ENCODE measurements at places on chromosomes 4 and X.

DNA sequence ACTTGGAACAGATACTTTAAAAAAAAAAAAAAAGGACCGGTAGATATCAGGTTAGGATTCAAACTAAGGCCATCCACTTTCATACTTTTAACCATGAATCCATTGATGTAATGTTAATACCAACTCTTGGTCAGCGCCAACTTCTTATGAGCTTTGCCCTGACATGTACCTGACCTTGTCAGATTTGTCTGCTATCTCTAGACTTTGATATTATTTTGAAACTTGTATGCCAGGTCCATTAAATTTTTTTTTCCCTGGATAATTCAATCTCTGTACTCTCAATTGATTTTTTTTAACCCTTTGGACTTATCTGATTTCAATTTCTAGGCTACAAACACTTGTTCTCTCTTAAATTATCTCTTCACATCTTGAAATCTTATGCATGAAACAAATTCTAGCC lies 27.2 kb upstream of the UGT2B7 start:
- DNase-seq: no peak

GRCh38 chr4:35491093-35491492 lies 753.2 kb downstream of the ARAP2 start:
- no peak for DNase-seq

DNA sequence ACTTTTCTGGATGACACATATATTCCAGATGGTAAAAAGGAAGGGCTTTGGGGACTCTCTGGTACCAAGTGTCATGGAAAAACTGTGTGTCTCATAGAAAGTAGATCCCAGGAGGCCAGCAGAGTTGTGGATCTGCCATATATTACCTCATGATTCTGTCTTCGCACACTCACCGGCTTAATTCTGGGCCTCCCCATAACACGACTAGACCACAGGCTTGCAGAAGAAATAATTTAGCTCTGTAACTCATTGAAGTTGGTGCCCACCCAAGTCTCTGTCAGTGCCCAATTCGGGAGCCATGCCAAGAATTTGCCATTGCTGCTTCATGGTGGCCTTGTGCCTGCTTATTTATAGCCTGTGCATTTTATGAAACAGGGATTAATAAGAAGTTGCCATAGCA lies 104.5 kb downstream of the AR start:
- DNase-seq: no peak

GRCh38 chr4:189081826-189082225 lies 858.8 kb upstream of the FRG1 start:
- DNase-seq: no peak

DNA sequence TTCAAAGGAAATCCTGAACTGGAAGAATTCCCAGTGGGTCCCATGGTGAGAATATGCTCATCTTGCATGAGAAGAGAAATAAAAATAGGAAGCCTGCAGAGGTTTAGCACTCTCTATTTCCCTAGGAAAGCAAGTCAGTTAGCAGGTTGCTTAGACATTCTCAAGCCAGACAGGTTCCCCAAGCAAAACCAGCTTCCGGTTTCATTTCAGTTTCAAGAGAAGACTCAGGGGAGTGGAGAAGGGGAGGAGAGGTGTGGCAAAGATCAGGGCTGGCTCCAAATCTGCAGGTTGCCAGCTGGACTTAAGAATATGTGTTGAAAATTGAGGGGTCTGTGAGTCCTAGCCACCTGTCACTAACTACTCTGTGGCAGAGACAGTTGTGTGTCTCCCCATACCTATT lies 107.5 kb downstream of the CLNK start:
- no peak for DNase-seq

- DNase-seq: no peak
Observed at GRCh38 chr4:123159479-123159878, 237.1 kb upstream of the NUDT6 start.

GRCh38 chr4:87819281-87819919 lies 13.4 kb upstream of the MEPE start:
- no peak for DNase-seq

GRCh38 chr4:11489453-11490083 lies 60.9 kb upstream of the HS3ST1 start:
- peak; percentile 29 for DNase-seq

DNA sequence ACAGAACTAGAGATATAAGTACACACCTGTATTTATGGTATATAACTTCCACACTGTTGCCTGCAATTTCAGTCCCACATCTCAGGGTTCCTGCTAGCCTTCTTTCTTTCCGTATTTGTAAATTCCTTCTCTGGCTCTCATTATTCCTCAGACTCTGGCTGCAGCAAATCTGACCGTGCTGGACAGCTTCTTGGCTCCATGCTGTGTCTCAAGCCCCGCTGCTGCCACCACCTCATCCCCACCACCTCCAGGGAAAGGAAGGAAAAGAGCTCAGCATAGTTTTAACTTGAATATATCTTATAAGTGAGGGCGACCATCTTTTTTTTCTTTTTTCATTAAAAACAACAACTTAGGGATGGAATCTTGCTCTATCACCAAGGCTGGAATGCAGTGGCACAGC lies 155.6 kb upstream of the CXCL13 start:
- no peak for DNase-seq

DNA sequence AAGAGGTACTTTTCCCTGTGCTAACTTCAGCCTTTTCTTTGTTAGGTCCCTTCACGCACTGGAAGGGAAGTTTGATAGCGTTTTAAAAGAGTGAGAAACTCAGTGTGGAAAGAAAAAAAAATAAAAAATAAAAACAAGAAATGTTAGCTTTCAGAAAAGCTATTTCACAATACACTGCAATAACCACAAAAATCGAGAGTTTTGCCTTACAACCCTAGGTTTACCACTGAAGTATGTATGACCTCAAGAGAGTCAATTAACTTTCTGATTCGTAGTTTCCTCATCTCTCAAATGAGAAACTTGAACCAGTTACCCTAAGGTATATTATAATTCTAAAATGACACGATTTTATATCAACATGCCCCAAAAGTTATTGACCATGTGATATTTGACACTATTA lies 93.9 kb upstream of the JADE1 start:
- DNase-seq: no peak

DNA sequence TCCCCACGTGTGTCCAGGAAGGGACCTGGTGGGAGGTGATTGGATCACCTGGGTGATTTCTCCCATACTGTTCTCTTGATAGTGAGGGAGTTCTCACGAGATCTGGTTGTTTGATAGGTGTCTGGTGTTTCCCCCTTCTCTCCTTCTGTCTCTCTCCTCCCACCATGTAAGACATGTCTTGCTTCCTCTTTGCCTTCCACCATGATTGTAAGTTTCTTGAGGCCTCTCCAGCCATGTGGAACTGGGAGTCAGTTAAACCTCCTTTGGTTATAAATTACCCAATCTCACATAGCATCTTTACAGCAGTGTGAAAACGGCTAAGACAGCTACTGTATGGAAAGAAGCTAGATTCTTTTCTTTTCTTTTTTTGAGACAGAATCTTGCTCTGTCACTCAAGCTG lies 21.6 kb upstream of the FGG start:
- DNase-seq: no peak

DNA sequence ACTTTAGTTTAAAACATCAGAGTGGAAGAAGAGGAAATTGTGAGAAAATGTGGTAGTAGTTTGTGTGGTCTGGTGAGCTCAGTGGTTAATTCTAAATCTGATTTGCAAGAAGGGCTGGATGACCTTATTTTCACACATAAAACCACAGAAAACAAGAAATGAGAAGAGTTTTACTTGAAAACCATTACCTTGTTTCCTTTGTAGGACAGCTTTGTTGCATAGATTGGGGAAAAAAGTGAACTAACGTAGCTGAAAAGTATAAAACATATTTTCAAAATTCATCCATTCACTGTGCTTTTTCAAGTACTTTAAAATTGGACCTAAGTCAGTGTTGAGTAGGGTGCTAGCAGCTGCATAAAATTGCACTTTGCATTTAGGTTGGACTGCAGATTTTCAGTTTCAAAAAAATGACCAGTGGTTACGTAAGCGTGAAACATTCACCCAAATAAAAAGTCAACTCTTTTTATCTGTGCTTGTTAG lies 211.3 kb downstream of the ARHGAP10 start:
- DNase-seq: peak; percentile 76

GRCh38 chr4:70747874-70748273 lies 26.1 kb downstream of the RUFY3 start:
- peak; percentile 16 for DNase-seq

DNA sequence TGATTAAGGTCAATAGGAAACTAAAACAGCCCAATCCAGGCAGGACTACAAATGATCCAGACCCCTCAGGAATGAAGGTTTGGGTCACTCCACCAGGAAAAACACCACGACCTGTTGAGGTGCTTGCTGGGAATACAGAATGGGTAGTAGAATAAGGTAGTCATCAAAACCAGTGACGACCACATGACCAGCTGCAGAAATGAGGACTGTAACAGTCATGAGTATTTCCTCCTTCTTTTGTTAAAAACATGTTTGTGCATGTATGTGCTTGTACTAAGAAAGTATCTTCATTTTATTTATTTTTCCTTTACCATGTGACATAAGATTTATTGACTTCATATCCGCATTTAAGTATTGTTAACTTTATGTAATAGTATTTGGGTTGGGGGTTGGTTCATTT lies 603.5 kb upstream of the NR3C2 start:
- no peak for DNase-seq

- DNase-seq: no peak
Observed at GRCh38 chrX:153821066-153821465, 9.3 kb downstream of the PDZD4 start.

GRCh38 chr4:36224972-36225903 lies 19.1 kb downstream of the ARAP2 start:
- no peak for DNase-seq

- DNase-seq: no peak
Observed at GRCh38 chrX:151004085-151004484, 20.9 kb downstream of the HMGB3 start.

DNA sequence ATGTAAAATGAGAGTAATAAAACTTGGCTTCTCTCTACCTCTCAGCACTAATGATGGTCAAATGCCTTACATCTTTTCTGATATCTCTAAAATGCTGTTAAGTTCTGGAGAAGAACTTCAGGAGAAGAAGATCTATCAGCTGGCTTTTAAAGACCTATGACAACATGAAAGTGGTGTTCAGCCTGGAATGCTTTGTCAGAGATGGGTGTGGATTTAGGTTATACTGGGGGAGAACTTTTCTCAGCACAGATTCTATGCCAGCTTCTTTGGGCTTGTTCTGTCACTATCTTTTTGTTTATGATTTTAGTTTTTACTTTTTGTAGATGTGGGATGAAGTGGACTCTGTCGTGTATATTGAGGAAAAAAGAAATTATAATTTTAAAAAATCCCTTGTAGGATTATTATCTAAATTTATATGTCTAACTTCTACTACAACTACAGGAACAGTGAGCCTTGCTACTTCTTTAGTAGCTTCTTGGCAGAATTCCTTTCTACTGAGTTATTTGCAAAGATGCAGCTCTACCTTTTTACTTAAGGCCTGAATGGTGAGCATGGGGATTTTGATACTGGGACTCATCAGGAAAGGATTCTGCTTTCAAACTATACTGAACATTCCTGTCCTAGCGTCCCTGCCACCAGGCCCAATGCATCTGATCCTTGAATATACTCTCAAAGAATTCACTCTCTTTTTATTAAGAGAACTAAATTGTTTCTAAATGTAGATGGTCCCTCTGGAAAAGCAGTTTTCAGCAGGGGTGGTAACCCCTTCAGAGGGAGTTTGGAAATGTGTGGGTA lies 19.6 kb downstream of the CYP2U1 start:
- no peak for DNase-seq

- DNase-seq: peak; percentile 25
Observed at GRCh38 chrX:71992711-71993110, 82.1 kb downstream of the NHSL2 start.

- no peak for DNase-seq
Observed at GRCh38 chrX:118250445-118250844, 95.5 kb upstream of the WDR44 start.

GRCh38 chrX:81957318-81957717 lies 755.4 kb downstream of the SH3BGRL start:
- no peak for DNase-seq

- DNase-seq: no peak
Observed at GRCh38 chrX:150161193-150161592, 201.9 kb upstream of the MAMLD1 start.

DNA sequence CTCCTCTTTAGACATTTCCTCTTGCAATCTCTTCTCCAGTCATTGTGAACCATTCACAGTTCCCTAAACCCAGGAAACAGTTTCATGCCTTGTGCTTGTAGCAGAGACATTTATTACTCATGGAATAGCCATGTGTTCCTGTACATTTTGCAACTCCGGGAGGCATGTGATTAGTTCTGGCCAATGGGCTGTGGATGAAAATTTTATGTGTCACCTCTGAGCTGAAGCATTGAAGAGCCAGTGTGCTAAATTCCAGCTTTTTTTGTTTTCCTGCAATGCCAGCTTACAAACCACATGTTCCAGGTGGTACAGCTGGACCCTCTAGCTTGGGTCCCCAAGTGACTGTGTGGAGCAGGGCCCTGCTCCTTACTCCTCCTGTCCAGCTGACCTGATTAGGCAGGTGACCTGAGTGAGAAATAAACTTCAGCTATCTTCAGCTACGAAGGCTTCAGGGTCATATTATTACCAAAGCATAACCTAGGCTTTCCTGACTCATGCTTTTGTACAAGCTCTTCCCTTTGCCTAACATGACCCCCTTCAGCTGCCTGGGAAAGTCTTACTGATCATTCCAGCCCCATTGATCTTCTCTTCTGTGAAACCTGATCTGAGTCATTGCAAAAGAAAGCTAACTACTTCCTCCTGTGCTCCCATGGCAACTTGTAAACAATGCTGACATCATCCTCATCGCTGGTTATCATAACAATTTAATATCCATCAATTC lies 200.4 kb downstream of the PTTG2 start:
- peak; percentile 88 for DNase-seq

GRCh38 chr4:158131027-158131426 lies 41.8 kb downstream of the GASK1B start:
- no peak for DNase-seq

GRCh38 chr4:2084316-2084715 lies 25.2 kb downstream of the NAT8L start:
- no peak for DNase-seq

DNA sequence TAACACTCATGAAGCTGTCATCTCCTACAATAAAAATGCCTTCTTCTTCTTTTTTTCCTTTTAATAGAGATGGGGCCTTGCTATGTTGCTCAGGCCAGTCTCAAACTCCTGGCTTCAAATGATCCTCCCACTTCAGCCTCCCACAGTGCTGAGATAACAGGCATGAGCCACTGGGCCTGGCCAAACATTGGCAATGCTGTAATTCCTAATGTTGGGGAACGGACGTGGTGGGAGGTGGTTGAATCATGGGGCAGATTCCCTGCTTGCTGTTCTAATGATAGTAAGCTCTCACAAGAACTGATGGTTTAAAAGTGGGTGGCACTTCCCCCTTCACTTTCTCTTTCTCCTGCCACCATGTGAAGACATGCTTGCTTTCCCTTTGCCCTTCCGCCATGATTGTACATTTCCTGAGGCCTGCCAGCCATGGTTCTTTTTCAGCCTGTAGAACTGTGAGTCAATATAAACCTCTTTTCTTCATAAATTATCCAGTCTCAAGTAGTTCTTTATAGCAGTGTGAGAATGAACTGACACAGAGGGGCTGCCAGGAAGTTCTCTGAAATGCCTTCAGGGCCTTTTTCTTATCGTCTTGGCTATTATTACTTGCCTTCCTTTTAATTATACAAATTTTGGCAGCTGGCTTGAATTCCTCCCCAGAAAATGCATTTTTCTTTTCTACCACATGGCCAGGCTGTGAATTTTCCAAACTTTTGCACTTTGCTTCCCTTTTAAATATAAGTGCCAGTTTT lies 93.0 kb downstream of the CENPC start:
- no peak for DNase-seq

Data from activated CD4-positive, alpha-beta T cell treated with anti-CD3 and anti-CD28 coated beads, Interleukin-10, Interleukin-2, amounts not matched to agents 100 ng/mL and 50 ng/mL, durations not matched to agents 16 hours and 8 hours (primary cell).